ENCODE measurements at places on chromosomes 1 and 21.

DNA sequence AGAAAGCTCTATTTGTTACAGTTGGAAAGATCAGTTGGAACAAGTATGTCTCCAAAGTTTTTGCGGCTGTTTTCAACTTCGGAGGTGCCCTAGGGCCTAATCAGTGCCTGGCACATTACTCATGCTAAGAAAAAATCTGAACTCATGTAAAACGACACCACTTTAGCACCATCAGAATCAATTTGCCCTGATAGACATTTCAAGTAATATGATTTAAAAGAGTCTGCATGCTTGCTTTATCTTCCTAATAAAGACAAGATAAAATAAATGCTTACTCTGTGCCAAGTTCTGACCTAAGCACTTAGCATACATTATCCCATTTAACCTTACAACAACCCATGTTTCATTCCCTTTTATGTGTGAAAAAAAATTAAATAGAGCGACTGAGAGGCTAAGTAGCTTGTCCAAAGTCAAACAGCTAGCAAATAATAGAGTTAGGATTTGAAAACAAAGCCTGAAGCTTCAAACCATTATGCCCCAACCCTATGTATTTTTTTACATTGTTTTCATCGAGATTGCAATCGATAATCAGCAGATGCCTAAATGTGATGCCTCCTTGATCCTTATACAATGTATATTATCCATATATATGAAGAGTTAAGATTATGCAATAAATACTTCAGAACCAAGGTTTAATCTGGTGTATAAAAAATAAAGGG is 91.3 kb downstream of the DENND1B start:
- no peak for DNase-seq

- DNase-seq = no peak
Observed at GRCh38 chr1:94218332-94218731, 19.1 kb downstream of the ARHGAP29 start.

DNA sequence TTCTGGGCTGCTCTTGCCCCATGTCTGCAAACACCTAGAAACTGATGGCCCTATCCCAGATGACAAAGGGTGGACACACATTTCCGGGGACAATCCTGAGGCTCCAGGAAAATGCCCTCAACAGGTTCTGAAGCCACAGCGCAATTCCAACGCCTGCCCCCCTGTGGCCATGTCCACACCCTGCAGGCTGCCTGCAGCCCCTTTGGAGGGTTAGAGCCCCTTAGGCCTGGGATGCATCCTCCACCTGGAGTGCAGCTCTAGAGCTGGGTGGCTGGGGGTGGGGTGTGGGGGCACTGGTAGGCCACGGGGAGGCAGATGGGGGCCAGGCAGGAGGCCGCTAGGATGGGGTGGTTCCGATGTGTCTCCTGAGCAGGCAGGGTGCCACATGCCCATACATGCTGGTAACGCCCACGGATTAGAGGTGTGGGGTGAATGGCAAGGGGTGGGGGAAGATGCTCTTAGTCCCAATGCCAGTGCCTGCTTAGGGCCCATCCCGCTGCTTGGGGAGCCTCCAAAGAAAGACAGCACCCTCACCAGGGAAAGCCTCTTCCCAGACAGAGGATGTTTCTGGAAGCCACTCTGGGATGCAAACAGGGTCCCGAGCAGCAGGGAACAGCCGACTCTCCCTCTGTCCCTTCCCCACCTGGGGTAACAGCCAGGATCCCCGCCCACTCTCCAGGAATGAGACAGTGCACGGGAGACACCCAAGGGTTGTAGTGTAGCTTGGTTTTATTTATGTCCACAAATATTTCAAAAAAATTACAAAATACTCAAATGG is 34.0 kb downstream of the SLC45A1 start:
- no peak for DNase-seq

DNA sequence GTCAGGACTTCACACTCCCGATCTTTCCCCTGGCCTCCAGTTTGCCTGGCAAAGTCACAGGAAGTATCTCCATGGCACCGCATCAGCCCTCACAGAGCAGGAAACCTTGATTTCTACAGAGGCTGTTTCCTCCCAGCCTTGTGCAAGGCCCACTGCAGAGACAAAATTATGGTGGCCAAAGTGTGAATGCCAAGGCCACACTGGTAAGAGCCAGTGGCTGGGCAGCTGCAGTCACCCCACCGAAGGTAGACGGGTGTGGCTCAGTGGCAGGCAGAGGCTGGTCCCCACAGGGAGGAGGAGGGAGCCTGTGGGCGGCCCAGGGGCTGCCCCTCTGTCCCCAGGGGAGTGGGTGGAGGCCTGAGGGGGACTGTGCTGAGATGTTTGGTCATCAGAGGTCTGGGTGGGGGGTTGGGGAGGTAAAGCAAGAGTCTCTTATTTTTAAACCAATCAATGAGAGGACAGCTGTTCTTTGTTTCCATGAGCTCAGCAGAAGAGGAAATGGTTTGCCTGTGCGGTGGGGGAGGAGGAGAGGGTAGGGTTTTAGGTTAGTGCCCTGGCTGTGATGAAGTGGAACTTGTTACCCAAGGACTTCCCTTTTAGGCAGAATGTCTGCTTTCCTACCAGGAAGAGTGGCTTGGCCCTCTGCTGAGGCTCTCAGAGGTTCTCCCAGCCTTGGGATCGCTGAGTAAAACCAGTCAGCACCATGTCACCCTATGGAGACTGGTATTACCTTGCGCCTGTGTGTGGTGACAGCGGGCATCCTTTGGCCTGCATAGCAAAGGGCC is 18.0 kb upstream of the BTG2 start:
- peak; percentile 70 for DNase-seq

- no peak for DNase-seq
Observed at GRCh38 chr1:162629651-162630050, 2.6 kb upstream of the DDR2 start.

GRCh38 chr1:235984041-235984825 is 80.7 kb downstream of the NID1 start:
- DNase-seq = no peak

DNA sequence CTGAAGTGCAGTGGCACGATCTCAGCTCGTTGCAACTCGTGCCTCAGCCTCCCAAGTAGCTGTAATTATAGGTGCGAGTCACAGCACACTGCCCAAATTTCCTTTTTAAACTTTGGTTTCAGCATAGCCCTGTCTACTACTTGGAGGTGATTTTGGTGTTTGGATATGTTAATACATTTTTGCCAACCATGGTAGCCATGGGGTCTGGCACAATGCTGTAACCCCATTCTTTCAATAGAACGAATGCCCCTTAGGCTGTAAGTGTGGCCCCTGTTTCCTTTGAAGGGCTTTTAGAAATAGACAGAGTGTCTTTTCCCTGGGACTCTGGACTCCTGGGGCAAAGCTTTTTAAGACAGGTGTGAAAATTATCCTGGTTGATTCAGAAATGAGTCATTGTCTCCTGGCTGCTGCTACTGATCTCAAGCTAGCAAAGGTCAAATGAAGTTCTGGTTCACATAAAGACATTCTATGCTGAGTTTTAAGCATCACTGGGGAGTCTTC is 141.1 kb upstream of the RUNX1 start:
- DNase-seq = no peak

- DNase-seq = no peak
Observed at GRCh38 chr1:152411134-152411533, 2.9 kb downstream of the CRNN start.

GRCh38 chr1:41516168-41517061 is 31.9 kb upstream of the EDN2 start:
- DNase-seq = peak; percentile 47

DNA sequence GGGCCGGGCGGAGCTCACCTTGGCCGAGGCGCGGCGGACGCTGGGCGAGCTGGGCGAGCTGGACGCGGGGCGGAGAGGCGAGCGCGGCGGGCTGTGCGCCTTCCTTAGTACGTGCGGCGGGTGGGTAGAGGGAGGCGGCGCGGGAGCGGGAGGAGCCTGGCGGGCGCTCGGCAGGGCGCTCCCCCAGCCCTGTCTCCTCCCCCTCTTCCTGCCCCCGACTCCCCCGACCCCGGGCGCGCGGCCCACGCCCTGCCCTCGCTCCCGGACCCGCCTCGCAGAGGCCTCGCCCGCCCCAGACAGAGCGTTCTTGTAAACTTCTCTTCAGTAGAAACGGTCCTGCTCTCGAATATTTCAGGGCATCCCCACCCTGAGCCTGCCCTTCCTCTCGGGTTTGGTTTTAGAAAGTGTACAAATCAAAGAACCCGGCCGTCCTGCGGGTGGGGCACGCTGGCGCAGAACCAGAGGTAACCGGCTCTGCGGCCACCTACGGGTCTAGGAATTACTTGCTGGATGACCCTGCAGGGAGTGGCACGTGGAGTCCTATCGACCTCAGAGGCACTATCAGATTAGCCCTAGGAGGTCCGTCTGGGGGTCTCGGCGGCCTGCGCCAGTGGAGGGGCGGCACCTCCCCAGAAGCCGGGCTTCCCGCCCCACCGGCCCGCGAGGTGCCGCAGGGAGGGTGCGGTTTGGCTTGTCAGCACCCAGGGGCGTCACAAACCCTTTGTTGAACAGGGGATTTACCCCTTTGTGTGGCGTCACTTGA is at the start of gene S100A10:
Gene S100A10 (minus strand): TSS at position 126 of the 763 bp plus-strand sequence. CDS start 7,629 bp downstream, outside the sequence.
- peak; percentile 42 for DNase-seq

DNA sequence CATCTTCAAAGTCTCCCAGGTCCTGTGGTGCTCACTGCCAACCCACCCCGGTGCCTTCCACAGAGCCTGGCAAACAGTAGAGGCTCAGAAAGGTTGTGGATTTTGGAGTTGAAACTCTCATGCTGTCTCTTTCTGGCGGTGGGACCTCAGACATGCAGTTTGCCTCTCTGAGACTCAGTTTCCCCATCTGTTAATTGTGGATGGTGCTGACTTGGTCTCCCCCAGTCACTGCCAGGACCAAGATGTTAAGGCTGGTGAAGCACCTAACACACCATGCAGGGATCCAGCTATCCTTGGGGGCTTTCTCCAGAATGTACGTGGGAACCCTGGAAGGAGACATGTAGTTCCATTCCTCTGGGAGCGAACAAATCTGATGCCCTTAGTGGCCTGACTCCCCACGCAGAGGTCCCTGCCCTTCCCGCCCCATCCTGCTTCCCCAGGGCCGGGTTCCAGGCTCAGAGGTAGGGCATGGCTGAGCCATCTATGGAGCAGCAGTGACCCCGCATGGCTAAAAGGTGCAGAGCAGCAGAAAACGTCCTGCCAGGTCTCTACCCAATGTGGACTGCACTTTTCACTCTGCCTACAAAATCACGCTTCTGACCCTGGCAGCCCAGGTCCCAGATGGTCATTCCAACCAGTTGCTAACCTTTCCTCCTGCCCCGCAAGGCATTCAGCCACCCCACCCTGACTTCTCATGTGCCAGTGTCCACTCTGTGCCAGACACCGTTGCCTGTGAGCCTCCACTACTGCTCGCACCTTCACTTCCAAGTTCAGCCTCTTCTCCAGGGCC is 9.2 kb upstream of the TTC22 start:
- DNase-seq = no peak

GRCh38 chr1:229368347-229368746 is 25.5 kb upstream of the CCSAP start:
- no peak for DNase-seq

DNA sequence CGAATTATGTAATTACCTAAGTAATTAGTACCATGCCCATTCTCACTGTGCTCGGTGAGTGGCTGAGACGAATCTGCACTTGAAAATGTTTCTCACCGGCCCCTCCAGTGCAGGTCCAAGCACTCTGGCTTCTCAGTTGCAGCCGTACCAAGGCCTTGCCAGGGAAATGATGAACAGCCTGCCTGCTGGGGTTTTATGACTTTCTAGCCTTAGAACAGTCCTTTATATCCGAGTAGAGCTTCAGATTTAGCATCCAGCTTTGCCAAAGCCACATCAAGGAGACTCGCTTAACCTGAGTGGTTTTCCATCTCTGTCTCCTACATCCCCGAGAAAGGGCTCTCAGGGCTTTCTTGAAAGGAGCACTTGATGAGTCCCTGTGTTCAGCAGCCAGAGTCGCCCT is 83.4 kb downstream of the GREM2 start:
- no peak for DNase-seq

GRCh38 chr1:44609412-44609767 is 64.9 kb downstream of the TMEM53 start:
- peak; percentile 12 for DNase-seq

DNA sequence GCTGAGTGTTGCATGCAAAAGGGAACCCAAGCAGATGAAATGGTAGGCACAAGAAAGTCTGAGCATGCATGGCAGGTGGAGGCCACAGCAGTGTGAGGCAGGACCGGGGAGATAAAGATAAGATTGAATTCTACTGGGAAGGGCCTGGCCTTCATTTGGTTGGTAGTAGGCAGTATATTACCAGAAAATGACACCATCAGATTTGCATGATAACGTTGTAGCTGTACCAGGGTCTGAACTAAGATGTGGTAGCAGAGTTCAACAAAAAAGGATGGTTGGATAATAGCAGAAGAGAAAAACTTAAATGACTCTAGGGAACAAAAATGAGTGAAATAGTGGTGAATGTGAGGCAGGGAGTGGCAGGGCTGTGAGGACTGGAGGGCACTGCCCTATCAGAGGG is 75.6 kb upstream of the DNAJC6 start:
- DNase-seq = no peak

DNA sequence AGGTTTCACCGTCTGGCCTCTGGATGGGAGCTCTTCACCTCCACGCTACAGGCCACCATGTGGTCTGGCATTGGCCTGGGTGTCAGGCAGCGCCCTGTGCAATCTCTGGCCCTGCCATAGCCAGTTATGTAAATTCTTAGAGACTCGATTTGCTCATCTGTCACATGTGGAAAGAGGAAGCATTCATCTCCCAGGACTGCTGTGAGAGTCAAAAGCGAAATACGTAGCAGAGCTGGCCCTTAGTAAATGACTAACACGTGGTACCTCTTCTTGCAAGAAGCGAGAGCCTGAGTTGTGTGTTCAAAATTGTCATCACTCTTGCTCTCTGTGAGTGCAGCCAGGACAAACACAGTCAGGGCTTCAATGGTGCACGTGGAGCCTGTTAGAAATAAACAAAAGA is 159.0 kb upstream of the BACE2 start:
- DNase-seq = no peak

DNA sequence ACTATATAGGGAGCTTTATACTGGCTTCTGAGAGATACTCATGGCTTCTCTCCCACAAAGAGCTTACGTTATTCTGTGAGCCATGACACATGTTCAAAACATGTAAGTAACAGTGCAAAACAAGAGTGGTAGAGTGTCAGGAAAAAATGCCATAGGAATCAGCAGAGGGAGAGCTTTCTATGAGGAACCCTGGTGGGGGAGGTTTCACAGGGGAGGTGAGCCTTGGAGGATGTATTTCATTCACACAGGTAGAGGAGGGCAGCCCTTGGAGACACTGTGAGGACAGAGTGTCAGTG is 72.7 kb upstream of the LYST start:
- DNase-seq = no peak

- DNase-seq = no peak
Observed at GRCh38 chr1:76267631-76268030, 193.1 kb downstream of the ST6GALNAC3 start.

- no peak for DNase-seq
Observed at GRCh38 chr1:84301785-84302385, 377 bp downstream of the SAMD13 start.

DNA sequence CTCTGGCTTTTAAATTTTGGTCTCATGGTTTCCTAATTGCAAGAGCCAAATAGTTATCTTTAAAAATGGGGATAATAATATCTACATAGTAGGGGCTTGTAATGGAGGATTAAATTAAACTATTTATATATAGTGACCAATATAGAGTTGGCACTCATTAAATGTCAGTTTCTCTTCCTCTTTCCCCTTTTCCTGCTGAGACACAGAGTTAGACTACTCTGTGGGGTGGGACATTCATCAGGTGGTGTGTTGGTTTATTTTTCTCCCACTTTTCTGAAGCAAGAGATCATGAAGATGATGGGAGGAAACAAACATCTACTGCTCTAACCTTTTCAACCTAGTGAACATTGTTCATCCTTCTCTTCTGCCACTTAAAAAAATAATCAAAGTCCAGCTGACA is 17.3 kb upstream of the RAP1A start:
- DNase-seq = no peak

Measured in activated CD8-positive, alpha-beta memory T cell treated with anti-CD3 and anti-CD28 coated beads for 48 hours (primary cell).